Ureter (tissue), 1 donor: ENCODE measurements at places on chromosomes 6 and 20. TPM values are rescaled to one million over a fixed set of nuclear protein-coding genes. Genes with fewer than 3 reads are reported as not detected.

PRKN gene
- 12.1 TPM for total RNA-seq

FAM83B gene
- 24.9 TPM for total RNA-seq

RAD21L1 gene
- not detected for total RNA-seq

SIRPB2 gene
- total RNA-seq, result 3.6 TPM

MCCD1 gene
- total RNA-seq, result not detected

PGBD1 gene
- total RNA-seq, result 3.1 TPM

GMPR gene
- total RNA-seq, result 2.3 TPM

HLA-DRB1 gene
- total RNA-seq, result 109 TPM
